ENCODE measurements at places on chromosomes 1 and 21.

- peak; percentile 41 for DNase-seq
Measured at GRCh38 chr1:34885405-34886247, 26.1 kb upstream of the SMIM12 start.

DNA sequence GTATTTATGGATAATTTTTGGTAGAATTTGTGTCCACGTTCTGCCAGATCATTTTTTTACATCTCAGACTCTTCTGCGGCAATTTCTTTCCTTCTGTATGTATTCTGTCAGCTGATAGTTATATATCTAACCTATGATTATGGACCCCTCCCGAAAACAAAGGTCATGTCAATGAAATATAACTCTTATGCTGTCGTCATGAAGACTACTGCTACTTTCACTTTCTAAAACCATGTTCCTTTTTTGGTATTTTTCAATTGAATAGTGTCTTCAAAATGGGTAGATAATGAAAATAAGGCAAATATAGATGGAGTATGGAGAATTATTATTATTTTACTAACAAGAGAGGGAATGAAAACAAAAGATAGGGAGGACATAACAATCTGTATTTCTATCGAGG lies 3.2 kb downstream of the ANGPTL1 start:
- DNase-seq: no peak

GRCh38 chr1:56202796-56203492 lies 376.4 kb downstream of the PLPP3 start:
- DNase-seq: no peak

GRCh38 chr1:178551940-178552339 lies 39.0 kb downstream of the TEX35 start:
- DNase-seq: no peak

DNA sequence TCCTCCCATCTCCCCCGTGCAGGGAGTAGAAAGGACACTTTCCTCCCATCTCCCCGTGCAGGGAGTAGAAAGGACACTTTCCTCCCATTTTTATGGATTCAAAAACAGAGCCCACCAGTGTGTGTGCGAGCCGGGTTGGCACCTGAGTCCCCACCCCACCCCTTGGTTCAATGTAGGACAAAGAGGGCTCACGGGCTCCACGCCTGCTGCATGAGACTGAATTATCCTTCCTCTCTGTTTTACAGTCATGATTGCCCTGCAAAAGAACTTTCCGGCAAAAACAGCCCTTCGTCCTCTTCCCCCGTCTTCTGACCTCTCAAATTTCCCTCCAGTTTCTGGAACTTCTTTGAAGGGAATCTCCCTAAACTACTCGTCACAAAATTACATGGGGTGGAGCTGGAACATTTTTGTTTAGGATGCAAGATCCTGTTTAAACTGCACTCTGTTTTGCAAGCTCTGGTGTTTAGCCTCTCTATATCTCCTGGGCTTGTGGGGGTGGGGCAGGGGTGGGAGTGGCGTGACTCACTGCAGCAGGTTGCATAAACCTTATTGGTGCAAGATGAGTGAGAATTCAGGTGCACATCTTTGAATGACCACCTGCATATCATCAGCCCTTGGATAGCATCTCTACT lies 99.8 kb downstream of the PSMG1 start:
- no peak for DNase-seq

GRCh38 chr1:197924516-197925123 lies 7.4 kb downstream of the LHX9 start:
- no peak for DNase-seq

- DNase-seq: no peak
Measured at GRCh38 chr1:62356257-62356835, 37.1 kb upstream of the KANK4 start.

GRCh38 chr1:2972879-2973575 lies 48.2 kb upstream of the ACTRT2 start:
- DNase-seq: no peak

DNA sequence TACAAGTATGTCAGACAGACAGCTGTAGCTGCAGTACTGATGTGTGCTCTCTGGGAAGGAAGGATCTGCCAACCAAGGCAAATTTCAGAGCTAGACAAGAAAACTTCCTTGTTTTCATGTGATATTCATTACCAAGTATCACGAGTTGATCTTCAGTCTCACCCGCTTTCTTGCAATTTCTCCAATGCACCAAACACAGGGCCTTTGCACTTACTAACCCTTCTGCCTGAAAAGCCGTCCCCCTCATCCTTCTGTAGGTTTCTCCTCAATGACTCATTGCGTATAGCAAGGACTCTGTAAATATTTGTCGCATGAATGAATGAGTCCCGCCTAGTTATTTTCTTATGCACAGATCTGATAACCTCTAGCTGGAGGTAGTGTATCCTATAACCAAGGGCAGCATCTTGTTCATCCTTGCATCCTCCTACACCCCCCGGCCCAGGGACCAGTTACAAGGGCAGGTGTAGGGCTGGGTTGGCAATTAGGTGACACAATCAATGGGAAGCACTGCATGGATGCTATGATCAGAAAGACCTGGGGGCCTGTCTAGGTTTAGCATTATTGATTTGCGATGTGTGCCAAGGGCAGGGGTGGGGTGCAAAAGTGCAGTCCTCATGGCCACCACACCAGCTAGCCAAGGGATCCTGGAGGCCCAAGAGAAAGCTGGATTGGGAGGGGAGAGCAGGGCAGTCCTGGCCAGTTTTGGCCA lies 51.4 kb upstream of the GPR157 start:
- no peak for DNase-seq

DNA sequence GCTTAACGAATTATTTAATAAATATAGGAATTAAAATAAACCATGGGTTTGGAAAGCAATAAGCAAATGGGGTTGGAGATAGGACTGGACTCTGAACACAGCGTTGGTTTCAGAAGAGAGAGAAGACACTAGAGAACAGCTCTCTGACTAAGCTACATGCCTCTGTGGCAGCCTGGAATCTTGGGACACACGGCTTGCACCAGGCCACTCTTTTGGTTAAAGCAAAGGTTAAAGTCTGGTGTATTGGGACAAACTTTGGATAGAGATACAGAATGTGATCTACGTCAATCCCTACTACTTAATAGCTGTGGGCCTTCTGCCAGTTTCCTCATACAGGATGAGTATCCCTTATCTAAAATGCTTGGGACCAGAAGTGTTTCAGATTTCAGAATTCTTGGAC lies 49.7 kb upstream of the HSD17B7 start:
- DNase-seq: no peak

- DNase-seq: no peak
Measured at GRCh38 chr1:180386745-180387367, 115.5 kb downstream of the ACBD6 start.

- DNase-seq: no peak
Measured at GRCh38 chr21:33036430-33037162, 10.9 kb downstream of the OLIG2 start.

- DNase-seq: no peak
Measured at GRCh38 chr1:221841251-221841982, 99.5 kb upstream of the DUSP10 start.

GRCh38 chr1:161747801-161748200 lies 1.8 kb upstream of the DUSP12 start:
- DNase-seq: no peak

- no peak for DNase-seq
Measured at GRCh38 chr1:198253668-198254067, 96.9 kb downstream of the NEK7 start.

GRCh38 chr1:45383191-45383590 lies 43.0 kb upstream of the MUTYH start:
- DNase-seq: no peak

- DNase-seq: no peak
Measured at GRCh38 chr1:160032165-160032820, 503 bp upstream of the PIGM start.

GRCh38 chr1:157673008-157673407 lies 27.6 kb downstream of the FCRL3 start:
- no peak for DNase-seq

- DNase-seq: no peak
Measured at GRCh38 chr1:17167041-17167785, 37.7 kb upstream of the PADI1 start.

DNA sequence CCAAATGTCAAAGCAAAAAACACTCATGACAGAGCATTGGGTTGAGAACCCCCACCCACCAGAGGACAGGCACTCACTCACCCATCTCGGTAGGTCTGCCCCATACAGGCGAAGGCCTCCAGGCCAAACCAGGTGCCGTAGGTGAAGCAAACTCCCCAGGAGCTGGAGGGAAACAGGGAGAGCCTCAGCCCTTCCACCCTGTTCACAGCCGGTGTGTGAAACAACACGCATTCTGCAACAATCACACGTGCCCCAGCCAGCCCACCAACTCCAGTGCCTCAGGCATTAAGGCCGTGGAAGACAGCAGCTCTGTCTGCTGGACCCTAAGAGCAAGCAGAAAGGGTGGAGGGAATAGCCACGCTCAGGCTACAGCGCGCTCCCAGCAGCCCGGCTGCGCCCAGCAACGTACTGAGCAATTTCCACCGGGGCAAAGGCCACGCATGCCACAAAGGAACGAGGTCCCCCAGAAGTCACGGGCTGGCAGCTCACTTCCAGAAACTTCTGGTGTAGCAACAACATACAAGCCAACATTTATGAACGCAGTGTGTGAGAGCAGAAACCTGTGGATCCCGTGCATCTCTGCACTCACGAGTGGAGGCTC lies 11.4 kb upstream of the SPATC1L start:
- no peak for DNase-seq

- no peak for DNase-seq
Measured at GRCh38 chr1:18271336-18271735, 163.7 kb downstream of the IGSF21 start.
